ENCODE measurements at places on chromosomes 13 and 19.

DNA sequence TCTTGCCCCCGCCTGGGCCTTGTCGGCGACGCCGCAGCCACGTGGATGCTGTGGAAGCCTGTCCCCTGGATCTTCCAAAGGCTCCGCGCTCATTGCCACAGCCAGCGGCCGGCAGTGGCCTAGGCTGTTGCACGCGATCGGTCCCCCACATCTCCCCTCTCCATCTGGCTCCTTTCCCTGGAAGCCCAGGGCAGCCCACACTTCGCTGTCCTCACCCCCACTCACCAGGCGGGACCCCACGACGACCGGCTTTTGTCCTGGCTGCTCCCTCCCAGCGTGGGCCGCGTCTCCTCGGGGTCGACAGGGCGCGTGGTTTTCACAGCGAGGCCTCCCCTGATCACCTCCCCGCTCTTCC is 605 bp upstream of the TEX30 start:
- no peak for DNase-seq

DNA sequence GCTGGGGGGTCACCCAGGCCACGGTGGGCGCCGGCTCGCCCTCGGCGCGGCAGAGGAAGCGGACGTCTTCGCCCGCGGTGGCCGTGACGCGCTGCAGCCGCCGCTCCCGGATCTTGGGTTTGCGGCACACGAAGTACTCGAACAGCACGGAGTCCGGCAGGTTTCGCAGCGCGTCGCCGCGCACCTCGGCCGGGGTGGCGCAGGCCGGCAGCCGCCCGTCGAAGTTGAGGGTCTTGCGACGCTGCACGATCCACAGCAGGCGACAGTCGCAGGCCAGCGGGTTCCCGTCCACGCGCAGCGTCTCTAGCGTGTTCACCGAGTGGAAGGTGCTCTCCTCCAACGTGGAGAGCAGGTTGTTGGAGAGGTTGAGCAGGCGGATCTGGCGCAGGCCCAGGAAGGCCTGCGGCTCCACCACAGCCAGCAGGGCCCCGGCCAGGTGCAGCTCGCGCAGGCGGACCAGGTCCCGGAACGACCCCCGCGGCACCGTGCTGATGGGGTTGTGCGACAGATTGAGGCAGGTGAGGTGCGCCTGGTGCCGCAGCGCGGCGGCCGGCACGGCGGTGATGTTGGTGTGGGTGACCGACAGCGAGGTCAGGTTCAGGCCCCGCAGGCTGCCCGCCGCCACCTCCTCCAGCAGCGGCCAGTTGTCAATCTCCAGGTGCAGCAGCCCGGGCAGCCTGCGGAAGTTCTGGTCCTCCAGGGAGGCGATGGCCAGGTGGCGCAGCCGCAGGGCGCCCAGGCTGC is 8.6 kb upstream of the PEAK3 start:
- DNase-seq = no peak

- no peak for DNase-seq
Observed at GRCh38 chr13:98528663-98529064, 48.2 kb downstream of the STK24 start.

DNA sequence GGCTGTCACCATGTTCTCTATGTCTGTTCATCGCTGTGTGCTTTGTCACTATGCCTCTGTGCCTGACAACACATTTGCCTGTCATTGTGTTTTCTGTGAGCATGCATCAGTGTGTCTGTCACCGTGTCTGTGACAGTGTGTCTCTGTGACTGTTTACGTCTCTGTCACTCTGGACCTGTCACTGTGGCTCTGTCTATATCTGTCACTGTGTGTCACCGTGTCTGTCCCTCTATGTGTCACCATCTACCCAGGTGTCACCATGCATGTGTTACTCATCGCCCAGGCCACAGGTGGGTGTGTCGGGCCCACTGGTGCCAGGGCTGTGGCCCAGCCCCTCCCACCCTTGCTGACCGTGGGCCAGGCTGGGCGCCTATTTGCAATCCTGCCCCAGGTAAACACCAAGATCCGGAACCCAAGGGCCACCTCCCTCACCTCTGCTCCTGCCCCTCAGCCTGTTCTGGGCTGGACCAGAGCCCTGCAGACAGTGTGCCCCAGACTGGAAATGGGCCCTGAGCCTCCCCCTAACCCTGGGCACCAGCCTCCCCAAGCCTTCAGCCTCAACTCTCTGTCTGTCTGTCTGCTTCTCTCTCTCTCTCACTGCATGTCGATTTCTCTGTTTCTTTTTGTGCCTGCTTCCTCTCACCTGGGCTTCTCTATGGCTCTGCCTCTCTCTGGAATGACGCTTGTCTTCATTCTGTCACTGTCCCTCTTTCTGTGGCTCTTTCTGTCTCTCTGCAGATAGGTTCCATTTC is 7.7 kb downstream of the IRF2BP1 start:
- DNase-seq = no peak

DNA sequence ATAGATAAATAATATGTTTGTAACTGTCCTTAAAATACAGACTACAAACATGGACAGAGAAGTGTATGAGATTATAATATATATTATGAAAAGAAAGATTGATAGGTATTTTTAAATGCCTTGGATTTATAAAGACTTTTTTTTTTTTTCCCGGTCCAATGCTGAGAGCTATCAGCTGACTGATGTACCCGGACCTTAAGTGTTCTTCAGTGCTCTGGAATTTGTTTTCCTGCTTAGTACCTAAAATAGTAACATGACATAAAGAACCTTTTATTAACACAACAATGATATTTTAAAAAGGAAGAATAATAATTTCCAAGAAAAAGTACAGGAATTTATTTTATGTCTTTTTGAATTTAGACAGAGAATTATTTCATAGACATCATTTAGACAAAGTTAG is 795.5 kb upstream of the PCDH9 start:
- no peak for DNase-seq

DNA sequence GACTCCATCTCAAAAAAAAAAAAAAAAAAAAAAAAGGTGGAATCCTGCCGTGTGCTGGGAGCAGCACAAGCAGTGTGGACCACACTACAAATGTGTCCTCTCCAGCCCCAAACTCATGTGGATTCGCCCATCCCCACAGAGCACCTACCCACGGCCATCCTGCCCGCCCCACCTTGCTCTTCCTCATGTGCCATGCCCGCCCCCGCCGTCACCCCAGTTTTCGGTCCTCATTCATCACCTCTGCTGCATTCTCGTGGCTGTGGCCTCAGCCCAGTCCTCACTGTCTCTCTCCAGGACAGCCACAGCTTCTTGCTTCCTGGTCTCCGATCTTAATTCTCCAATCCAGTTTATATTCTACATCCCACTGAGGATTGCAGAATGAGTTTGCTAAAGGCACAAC is 80.0 kb upstream of the TM9SF2 start:
- DNase-seq = no peak

- no peak for DNase-seq
Observed at GRCh38 chr13:98780451-98780850, 28.0 kb upstream of the SLC15A1 start.

GRCh38 chr13:28022848-28023518 is 34.5 kb upstream of the URAD start:
- no peak for DNase-seq

DNA sequence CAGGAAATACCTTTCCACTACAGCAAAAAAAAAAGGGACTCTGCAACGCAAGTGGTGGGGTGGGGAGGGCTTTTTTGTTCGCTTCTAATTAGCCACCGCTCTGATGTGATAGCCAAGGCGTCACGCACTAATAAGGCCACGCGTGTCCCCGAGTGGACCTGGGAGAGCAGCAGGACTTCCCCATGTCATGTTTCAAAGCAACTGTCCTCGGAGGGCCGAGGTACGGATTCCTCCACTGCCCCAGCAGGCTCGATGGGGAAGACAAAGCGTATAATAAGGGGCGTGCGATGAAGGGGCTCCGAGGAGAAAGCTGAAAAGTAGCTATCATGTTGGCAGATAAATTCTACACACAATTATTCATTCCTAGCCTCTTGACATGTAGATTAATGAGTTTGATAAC is 179.7 kb upstream of the ZNF507 start:
- DNase-seq = no peak

DNA sequence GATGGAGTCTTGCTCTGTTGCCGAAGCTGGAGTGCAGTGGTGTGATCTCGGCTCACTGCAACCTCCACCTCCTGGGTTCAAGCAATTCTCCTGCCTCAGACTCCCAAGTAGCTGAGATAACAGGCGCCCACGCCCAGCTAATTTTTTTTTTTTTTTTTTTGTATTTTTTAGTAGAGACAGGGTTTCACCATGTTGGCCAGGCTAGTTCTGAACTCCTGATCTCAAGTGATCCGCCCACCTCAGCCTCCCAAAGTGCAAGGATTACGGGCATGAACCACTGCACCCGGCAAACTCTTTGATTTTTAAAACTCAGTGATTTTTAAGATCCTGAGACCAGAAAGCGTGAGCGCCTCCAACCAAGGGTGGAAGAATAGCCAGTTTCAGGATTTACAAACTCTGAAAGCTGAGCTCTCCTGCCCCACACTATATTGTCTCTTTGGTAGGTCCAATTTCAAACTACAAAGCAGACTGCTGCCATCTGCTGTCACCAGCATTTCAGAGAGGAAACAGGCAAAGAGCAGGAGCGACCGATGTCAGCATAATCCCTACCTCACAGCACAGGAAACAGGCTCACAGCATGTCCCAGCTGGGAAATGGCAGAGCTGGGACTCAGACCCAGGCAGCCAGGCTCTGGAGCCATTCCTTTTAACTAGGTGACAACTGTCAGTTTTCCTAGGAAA is 9.2 kb downstream of the NOSIP start:
- DNase-seq = no peak

- no peak for DNase-seq
Observed at GRCh38 chr19:15372470-15372869, 7.1 kb downstream of the AKAP8 start.

- no peak for DNase-seq
Observed at GRCh38 chr19:48668332-48668731, 4.5 kb downstream of the NTN5 start.

GRCh38 chr19:2462635-2463421 is 6.1 kb upstream of the LMNB2 start:
- DNase-seq = no peak

GRCh38 chr19:31980796-31981195 is 364.6 kb upstream of the ZNF507 start:
- DNase-seq = no peak

DNA sequence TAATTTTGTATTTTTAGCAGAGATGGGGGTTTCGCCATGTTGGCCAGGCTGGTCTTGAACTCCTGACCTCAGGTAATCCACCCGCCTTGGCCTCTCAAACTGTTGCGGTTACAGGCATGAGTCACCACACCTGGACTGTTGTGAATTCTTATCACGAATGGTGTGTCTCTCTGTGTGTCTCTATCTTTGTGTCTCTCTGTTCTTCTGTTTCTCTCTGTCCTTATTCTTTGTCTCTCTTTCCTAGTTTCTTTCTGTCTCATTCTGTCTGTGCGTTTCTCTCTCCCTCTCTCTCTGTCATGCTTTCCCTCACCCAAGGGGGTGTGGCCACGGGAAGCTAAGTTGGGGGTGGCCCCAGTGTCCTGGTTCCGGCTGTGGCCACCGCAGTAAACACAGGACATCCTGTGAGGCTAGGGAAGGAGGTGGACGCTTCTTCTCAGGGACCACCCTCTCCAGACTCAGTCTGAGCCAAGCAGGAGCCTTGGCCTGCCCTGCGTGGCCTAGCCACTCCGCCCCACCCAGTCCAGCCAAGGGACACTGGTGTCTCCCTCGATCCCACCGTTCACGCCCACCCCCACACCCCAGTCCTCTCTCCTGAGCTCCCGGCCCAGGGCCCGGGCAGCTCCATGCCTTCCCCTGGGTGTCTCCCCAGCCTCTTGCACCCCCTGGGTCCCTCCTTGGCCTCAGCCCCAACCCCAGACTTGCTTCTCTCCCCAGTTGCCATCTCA is 3.9 kb upstream of the PRX start:
- DNase-seq = no peak

DNA sequence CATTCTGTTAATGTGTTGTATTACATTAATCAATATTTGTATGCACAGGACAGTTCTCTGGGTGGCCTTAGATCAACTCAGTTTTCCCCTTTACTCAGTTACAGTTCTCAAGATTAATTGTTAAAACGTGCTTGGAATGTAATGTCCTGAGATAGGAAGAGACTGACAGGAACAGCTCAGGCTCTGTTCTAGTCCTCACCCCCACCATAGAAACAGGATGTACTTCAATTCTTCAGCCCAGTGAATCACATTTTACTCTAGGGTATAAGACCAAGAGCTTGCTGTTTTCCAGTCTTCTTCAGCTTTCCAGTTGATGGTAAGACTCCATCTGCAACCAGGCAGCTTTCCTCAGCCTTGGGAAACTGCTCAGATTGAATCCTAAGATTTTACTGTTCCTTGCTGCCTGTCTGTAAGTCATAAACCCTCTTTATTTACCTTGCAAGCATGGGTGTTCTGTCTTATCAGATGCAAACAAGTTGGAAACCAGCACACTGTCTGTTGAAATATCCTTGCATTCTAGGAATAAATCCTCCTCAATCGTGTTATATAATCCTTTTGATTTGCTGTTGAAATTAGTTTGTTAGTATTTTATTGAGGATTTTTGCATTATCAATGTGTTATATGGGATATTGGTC is 836.9 kb upstream of the PCDH9 start:
- no peak for DNase-seq

GRCh38 chr13:46146898-46147297 is 35.1 kb downstream of the LCP1 start:
- DNase-seq = no peak

DNA sequence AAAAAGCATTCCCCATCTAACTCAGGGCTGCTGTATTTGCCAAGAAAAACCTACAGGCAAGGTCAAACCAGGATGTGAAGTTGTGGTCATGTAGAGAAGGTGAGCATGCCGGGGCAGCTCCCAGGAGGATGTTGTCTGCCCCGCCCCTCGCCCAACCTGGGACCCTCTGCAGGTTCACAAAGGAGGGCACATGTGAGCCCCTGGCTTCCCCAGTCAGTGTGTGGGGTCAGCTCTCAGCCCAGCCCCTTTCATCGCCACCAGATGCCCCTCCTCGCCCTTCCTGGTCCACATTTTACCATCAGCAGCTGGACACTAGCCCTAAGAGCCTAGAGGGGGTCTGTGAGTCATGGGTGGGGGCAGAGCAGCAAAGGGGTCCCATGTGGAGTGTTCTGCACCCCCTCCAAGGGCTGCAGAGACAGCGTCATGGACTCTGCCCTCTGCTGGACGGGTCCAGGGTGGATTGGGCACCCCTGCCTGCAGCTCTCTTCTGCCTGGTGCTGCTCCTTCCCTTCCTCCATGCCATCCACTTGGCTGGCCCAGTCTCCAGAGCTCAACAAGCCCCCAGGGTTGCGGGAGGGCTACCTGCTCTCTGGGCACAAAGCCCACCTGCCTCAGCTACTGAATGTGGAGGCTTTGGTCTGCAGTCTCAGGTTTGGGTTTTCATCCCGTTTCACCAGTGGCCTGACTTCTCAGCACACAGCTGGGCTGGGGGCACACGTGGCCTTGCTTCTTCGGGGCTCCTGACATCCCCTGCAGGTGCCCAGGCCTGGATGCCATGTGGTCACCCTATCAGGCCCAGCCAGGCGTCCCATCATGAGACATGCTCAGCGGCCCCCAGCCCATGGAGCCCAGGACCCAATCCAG is 3.7 kb downstream of the PLEKHF1 start:
- no peak for DNase-seq
